ENCODE measurements at places on chromosomes 2 and 18.

GRCh38 chr2:215967590-215968378 lies 45.6 kb downstream of the MREG start:
- DNase-seq = no peak

DNA sequence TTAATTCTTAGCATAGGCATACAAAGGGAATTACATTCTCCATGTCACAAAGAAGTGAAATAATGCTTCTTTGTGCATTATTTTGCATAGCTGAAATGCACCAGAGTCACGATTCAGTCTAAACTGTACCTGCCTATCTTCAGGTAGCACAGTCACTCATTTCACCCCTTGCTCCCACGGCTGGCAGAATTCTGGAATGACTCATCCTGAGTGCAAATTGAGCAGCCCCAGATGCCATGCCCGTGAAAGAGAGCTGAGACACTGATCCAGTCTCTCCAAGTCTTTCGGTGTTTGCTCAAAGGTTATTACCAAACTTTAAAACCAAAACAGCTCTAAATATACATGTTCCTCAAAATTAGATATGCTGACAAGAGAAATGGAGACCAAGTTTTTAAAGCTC lies 168.3 kb upstream of the POU3F3 start:
- no peak for DNase-seq

DNA sequence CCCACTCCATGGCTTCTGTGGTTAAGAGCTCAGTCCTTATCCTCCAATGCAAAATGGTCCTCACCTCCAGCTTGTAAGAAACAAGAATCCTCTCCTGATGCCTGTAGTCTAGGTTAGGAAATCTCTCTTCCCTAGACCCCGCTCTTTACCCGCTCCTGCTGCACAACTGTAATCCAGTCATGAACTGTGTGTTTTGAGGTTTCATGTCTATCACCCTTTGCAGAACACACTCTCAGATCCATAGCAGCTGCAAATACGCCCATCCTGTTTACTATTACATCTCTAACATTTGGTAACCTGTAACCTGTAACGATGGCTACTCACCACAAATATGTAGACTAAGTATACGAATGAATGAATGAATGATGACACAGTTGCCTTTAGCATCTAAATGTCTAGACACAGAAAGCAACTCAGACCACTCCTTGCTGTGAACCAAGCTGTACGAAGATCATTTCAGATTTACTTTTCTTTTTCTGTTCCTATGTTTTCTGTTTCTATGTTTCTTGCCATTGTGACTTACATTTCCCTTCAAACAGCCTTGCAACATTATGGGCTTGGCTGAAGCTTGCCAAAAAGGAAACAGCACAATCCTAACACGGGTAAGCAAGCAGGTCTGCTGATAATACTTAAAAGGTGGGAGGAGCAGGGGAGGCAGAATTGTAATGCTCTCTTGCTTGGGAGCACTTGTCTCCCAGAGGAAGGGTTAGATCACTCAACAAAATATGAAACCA lies 53.7 kb downstream of the EPHA4 start:
- peak; percentile 37 for DNase-seq

- no peak for DNase-seq
These were observed 234.4 kb upstream of the RGPD4 start for GRCh38 chr2:107592280-107592624.

DNA sequence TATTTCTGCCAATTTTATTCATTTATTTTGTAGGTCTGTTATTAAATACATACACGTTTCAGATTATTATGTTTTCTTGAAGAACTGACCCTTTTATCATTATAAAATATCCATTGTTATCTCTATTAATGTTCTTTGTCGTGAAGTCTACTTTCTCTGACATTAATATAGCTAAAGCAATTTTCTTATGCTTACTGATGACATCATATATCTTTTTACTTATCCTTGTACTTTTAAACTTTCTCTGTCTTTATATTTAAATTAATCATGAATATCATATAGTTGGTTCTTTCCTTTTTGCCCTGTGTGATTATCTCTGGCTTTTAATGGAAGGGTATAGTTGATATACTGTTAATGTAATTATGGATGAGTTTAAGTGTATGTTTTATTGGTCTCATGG lies 36.5 kb upstream of the SLC9A2 start:
- no peak for DNase-seq

DNA sequence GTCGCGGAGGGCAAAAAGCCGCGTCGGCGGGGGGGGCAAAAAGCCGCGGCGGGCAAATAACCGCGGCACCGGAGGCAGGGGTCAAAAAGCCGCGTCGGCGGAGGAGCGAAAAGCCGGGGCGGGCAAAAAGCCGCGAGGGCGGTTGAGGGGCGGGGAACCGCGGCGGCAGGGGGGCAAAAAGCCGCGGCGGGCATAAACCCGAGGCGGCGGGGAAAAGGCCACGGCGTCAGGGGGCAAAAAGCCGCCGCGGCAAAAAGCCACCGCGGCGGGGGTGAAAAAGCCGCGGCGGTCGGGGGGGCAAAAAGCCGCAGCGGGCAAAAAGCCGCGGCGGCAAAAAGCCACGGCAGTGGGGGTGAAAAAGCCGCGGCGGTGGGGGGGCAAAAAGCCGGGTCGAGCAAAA lies 598.0 kb upstream of the TEKT4 start:
- no peak for DNase-seq

All from DMS79 treated with DMSO at 0.1 percent for 48 hours (cell line).